ENCODE measurements at places on chromosomes 12 and 14. TPM values are rescaled to one million over a fixed set of nuclear protein-coding genes. Genes with fewer than 3 reads are reported as not detected.

DNA sequence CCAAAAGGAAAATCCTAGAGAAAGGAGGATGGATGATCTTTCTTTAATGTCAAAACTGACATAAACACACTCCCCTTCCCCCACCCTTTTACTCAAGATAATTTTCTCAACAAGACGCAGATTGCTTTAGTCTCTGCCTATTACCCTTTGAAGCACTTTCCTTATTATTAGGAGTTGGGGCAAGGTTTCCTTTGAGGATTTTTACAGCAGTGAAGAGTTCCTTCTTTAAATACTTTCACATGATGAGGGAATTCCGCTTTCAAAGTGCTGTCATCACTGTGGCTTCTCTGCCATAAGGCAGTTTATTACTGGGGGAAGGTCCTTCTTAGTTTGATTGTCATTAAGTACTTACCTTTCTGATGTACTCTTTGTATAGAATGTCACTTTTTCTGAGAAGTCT, 172.1 kb downstream of the MSRB3 start:
- no peak for ATAC-seq

DNA sequence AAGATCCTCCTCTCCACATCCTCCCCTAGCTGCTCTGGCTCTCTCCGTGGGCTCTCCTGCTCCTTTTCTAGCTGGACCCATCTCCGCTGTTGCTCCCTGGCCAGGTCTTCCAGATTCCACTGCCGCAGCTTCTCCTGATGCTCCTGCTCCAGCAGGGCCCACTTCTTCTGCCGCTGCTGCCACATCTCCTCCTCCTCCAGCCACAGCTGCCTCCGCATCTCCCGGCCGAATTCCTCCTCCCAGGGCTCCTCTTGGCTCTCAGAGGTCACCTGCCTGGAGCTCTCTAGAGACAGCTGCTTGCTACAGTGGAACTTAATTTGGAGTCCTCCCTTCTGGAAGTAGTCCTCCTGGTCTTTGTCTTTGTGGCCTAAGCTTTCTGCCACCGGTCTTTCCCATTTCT, 5.5 kb downstream of the FAM186B start:
- no peak for ATAC-seq

DNA sequence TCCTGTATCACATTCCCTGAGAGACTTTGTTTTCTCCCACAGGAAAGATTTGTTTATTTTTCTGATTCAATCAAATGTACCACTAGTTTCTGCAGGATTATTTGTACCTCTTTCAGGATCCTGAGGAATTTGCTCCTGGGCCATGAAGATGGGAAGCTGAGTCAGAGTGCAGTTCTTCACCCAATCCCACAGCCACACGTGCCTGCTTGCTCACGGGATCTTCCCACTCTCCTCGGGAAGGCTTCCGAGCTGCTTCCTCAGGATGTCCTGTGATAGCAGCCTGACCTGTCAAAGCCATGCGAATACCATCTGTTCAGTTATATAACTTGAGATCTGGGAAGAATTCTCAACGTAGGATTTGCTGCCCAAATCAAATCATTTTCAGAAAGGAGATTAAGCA, 41.8 kb upstream of the HIF1A start:
- ATAC-seq: no peak

DNA sequence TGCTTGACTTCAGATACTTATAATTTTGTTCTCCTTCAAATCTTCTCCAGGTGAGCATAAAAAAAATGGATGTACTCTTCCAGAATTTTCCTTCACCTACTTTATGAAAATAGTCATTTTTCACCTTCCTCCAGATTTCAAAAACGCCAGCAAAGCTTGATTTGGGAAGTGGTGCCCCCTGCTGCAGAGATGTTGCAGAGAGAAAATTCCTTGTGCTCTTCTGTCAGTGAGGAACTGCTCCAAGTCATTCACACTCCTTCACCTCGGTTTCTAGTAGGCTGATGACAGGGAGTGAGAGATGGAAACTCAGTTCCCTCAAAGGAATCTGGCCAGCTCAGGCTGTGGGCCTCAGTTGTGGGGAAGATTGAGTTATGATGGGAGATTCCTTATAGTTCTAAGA, 24.2 kb upstream of the RNASE3 start:
- ATAC-seq: no peak

GRCh38 chr14:67977434-67978034, 158.0 kb downstream of the RAD51B start:
- ATAC-seq: no peak

DNA sequence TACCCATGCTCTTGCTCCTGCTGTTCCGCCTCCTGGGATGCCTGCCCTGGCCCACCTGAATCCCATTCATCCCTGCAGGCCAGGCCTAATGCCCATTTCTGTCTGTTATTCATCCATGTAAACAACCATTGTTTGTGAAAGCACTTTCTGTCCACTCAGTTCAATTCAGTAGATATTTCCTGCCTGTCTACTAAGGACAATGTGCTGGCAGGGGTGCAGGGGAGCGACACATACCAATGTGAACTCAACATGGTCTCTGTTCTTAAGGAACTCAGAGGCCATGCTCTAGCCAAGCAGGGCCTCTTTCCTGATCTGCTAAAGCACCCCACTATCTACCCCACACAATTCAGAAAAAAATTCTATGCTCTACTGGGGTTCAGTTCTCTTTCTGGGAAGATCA, 88.5 kb upstream of the ZFP36L1 start:
- ATAC-seq: no peak

ETFBKMT gene
- total RNA-seq: 2.4 TPM

DNA sequence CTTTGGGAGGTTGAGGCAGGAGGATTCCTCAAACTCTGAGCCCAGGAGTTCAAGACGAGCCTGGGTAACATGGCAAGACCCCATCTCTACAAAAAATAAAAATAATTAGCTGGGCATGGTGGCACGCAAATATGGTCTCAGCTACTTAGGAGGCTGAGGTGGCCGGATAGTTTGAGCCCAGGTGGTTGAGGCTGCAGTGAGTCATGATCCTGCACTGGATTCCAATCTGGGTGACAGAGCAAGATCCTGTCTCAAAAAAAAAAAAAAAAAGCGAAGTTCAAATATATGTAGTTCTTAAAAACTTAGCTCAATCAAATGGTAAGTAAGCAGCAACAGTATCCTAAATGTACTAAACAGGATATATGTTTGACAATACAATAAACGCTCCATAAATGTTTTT, 85.5 kb upstream of the SSTR1 start:
- ATAC-seq: no peak

FAIM2 gene
- 15.6 TPM for total RNA-seq

GRCh38 chr12:132605892-132606291, 4.5 kb downstream of the LRCOL1 start:
- no peak for ATAC-seq

DNA sequence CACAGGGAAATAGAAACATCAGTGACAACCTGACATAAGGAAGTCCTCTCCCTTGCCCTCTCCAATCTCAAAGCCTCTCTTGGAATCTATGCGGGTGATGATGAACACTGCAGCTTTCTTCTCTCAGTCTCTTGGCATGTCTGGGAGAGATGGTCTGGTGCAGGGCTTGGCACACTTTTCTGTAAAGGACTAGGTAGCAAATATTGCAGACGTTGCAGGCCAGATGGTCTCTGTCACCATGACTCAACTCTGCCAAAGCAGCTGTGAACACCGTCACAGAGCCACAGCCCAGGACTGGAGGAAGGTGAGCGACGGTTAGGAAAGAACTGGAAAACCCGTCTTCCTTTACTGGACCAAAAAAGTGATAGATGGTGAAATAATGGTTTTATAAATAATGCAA, 591.0 kb upstream of the TMEM132C start:
- ATAC-seq: no peak

IAPP gene
- total RNA-seq: 0.25 TPM

BHLHE41 gene
- total RNA-seq: 0.05 TPM

WNT1 gene
- not detected for total RNA-seq

DNA sequence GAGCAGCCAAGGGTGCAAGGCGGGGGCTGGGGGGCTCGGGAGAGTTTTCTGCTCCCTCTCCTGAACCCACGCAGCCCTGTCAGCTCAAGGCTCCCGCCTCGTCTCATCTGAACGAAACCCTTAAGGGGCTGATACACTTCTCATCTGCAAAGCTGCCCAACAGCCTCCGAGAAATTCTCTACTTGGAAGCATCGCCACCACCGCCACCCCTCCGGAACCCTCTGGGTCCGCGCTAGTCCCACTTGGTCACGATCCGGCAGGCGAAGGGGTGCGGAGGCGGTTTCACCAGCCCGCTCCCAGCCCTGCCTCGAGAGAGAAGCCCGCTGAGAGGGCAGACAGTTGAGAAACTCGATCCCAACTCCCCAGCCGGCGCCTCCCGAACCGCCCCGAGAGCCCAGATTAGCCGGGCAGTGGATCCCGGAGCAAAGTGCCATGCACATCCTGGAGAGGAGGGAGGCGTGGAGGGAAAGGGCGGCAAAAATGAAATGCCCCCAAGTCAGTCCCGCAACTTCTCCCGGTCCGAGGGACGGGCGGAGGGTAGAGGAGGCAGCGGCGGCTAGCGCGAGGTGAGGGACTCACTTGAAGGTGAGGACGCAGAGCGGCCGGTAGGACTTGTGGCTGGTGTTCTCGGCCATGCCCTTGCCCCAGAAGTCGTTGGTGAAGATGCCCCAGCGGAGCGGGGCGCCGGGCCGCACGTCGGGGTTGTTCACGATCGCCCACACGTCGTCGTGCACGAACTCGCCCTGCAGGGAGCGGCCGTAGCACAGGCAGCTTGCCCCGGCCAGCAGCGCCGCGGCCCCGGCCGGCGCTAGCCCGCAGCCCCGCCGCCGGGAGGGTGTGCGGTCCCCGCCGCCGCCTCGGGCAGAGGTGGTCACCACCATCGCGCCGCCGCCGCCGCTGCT, 620 bp downstream of the TMTC1 start:
- ATAC-seq: peak; percentile 35

DNA sequence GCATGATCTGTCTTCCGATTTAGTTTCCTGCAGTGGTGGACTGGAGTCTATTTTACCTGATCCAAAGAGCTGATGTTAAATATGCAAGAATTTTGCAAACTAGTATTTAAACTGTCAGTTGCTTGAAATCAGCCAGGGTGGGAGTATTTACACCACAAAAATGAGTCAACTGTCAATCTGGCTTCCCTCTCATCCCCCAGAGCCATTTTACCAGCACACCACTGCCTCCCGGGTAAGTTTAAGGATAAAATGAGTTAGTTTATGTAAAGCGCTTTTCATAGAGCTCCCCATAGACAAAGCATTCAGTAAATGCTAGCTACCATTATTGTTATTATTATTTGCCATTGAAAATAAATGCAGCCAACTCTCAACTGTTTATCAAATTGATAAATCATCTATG, 106.3 kb upstream of the FRMD6 start:
- ATAC-seq: no peak

PPP1R36 gene
- not detected for total RNA-seq

DNA sequence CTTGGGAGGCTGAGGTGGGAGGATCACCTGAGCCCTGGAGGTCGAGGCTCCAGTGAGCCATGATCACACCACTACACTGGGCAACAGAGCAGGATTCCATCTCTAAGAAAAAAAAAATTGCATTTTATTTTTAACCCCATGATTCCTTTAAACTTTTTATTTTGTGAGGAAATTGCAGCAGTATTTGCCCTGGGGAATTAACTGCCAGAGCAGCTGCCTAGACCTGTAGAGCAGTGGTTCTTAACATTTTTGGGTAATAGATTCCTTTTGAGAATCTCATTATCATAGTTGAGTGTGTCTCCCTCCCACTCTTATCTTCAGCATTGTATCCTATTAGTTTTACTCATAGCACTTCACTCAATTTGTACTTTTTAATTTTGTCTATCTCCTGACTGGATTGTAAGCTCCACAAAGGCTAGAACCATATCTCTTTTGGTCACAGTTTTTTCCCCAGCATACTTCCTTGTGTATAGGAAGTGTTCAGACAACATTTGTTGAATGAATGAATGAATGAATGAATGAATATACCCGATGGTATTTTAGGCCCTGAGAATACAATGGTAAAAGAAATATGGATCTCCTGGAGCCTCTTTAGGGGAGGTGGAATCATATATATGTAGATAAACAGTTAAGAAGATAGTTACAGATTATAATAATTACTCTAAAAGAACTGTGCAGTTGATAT, 40.6 kb downstream of the BRMS1L start:
- ATAC-seq: no peak

MMP14 gene
- total RNA-seq: 1.0 TPM

SERPINA1 gene
- total RNA-seq: 2.7 TPM

GRCh38 chr12:47433876-47434275, 272.0 kb downstream of the RPAP3 start:
- ATAC-seq: no peak

- ATAC-seq: peak; percentile 63
Observed at GRCh38 chr12:26822026-26822425, 11.0 kb downstream of the ITPR2 start.

DNA sequence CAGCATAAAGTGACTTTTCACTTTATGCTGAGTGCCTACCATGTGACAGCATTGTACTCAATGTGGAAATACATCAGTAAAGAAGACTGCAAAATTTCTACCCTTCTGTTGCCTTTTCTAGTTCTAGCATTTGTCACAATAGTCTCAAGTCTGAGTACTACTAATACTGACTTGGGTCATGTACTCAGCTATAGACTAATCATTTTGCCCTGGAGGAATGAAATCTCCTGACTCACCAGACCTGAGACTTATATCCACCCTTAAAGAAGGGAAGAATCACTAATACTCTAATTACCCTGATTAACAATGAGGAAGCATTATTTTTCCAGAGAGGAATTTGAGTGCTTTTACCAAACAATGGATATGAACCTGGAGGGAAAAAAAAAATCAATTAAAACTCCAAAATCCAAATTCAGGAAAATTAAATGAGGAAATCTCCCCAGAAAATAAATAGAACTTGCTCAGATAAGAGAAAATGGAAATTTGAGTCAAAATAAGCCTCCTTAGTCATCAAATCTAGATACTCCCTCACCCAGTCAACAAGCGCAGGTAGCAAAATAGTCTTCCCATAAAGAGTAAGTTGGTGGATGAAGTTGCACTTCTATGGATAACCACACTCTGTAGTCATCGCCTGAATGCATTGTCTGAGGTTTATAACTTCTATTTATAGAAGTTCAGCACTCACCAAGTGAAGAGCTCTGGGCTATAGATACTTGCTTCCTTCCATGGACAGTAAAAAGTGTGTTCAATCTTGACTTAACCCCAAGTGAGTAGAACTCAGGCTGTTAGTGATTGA, 386.6 kb downstream of the SYT1 start:
- no peak for ATAC-seq

DNA sequence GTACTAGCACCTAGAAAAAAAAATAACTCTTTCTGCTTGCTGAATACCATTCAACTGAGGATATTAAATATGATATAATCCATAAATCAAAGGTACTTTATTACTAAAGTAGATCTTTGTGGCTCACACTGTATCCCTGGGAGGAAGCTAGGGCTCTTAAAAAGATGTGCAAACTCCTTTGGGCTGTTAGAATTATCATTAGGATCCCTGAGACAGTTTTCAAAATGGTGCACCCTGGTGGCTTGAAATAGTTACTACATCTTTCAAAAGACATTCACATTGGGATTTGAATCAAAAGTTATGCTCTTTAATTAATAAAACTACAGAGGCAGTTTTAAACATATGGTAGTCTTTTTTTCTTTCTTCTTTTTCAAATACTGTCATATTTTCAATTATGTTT, 228.5 kb upstream of the G2E3 start:
- no peak for ATAC-seq

DNA sequence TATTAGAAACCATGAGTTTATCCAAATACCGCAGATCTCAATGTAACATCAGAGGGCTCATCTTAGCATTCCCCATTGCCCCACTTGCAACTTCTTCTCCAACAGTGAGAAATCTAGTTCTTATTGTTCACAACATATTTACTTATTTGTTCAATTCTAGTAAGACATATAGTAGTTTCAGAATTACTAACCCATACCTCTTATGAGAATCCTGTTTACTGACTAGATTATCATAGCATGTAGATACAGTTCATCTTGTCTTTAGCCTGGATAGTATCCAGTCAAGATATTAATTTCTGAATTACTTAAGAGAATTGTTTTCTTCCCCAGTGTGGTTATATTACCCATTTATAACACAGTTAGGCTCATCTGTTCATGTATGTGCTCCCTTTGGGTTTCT, 80.6 kb downstream of the NIN start:
- ATAC-seq: no peak

CEBPE gene
- not detected for total RNA-seq
